ENCODE measurements at places on chromosomes 1 and 21.

DNA sequence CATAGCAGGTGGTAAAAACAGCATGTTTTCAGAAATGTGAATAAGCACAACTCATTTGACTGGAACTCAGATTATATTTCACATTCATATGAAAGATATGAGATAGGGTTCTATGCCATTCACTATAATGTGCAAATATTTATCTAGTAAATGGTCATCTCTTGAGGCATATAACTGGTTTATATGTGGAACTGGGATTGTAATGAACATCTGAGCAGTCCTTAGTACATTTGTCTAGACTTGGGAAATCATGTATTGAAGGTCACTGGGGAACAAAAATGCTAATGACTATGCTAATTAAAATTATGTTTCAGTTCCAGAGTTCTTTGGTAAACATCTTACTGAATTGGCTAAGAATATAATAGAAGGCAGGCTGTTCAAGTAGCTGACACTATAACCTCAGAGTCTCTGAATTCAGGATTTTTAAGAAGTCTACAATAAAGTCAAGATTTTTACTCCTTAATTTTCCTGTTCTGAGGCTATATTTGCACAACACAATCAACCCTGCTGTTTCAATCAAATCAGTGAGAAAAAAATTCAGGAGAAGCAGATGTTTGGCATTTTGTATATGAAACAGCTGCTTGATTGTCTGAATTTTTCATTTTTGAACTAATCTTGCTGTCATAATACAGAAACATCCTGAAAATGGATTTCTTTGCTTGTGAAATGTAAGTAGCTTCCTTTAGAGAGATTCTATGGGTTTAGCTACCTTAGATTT lies 244.8 kb upstream of the RGS18 start:
- no peak for DNase-seq

DNA sequence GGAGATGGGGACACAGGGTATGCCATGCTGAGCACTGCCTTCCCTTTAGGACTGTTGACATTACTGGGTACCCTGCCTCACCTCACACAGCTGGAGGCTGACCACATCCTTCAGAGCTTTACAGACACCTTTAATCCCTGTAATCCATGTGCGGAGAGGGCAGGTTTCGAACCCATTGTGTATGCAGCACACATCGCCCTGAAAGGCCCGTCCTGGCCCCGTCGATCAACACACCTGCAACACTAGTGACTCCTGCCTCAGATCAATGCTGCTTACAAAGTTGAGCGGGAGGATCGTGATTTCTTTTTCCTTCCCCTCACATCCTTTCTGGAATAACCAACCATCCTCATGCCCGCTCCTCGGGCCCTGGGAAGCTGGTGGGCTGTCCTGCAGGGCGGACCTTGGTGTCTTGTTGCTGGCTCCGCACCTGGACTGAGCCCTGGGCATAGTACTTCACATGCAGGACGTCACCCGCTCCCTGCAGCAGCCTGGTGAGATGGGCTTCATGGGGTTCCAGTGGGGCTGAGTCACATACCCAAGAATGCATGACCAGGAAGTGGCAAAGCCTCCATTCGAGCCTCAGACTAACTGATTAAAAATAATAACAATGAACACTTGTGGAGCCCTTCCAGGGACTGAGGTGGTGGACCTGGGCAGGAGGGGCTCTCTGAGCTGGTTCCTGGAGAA lies 403.6 kb downstream of the PTPRU start:
- no peak for DNase-seq

DNA sequence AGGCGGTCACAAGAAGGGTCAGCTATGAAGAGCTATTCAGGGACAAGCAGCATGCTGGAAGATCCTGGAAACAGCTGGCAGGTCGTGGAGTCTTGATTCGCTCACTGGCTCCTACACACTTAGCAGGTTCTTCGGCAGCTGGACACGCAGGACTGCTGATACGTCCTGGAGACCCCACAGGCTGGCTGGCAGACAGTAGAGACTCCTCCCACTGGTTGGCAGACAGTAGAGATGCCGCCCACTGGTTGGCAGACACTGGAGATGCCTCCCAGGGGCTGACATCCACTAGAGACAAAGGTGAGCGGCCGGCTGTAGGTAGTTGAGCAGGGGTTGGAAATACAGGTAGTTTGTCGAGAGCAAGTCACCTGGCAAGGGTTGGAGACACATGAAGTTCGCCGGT lies 466 bp downstream of the KRTAP11-1 start:
- no peak for DNase-seq

GRCh38 chr1:186812570-186812969 lies 16.2 kb upstream of the PLA2G4A start:
- DNase-seq, result no peak

- DNase-seq, result no peak
These were observed 982 bp upstream of the IL24 start for GRCh38 chr1:206896261-206896660.
